ENCODE measurements at places on chromosomes 6 and 20.
A peak's percentile ranks its signal among the peaks of the same experiment; 100 is the strongest.

- no peak for DNase-seq
Measured at GRCh38 chr6:114327074-114327473, 15.7 kb downstream of the HS3ST5 start.

DNA sequence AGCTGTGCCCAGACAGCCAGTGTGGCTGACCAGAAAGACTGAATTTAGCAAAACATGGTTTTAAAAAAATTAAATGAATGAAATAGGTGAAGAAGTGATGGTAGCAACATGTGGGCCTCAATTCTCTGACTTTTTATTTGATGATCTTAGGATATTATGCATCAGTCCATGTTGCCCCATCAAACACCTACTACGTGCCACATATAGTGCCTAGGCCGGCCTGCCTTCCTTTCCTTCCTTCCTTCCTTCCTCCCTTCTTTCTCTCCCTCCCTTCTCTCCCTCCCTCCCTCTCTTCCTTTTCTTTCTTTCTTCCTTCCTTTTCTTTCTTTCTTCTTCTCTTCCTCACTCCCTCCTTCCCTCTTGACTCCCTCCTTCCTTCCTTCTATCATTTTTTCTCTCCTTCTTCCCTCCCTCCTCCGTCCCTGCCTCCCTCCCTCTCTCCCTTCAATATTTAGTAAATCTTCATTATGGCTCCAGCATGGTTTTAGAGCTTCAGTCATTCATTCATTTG is 209.8 kb downstream of the TSHZ2 start:
- no peak for DNase-seq

DNA sequence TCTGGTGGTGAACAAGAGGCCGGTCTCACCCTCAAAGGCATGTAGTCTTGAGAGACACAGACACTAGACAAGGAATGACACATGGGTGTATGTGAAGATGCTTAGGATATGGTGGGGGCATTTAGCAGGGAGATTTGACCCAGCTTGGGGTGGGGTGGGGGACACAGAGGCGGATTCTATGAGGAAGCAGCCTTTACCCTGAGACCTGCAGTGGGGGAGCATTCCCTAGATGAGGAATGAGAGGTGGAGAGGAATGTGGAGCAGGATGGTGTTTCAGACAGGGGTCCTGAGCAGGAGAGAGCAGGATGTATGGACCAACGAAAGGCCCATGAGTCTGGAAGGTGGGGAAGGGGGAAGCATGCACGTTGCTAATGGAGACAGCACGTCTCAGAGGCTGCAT is 57.8 kb downstream of the PHACTR3 start:
- no peak for DNase-seq

GRCh38 chr6:101799531-101799930 is 406.0 kb downstream of the GRIK2 start:
- no peak for DNase-seq

GRCh38 chr6:40988634-40989033 is 50.4 kb downstream of the UNC5CL start:
- DNase-seq: no peak

DNA sequence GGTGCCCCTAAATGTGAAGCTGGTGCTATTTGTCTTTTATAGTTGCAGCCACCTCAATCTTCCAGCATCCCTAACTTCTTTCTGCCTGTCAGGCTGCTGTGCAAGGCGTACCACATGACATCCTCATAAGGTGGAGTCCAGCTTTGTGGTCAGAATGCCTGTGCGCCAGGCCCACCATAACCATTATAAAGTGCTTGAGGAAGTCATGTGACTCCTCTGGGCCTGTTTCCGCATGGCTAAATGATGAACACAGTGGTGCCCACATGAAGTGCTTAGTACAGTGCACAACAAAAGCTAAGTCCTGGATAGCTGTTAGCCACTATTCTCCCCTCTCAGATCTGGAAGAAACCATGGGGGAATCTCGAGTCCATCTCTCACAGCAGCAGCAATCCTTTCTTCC is 75.6 kb downstream of the INSM1 start:
- no peak for DNase-seq

- no peak for DNase-seq
Measured at GRCh38 chr6:156359912-156360311, 417.3 kb upstream of the ARID1B start.

- no peak for DNase-seq
Measured at GRCh38 chr6:67908379-67908778, 726.7 kb upstream of the ADGRB3 start.

GRCh38 chr20:58179432-58180099 is 48.9 kb downstream of the ANKRD60 start:
- peak; percentile 42 for DNase-seq

- no peak for DNase-seq
Measured at GRCh38 chr6:20605061-20605460, 70.8 kb downstream of the CDKAL1 start.

DNA sequence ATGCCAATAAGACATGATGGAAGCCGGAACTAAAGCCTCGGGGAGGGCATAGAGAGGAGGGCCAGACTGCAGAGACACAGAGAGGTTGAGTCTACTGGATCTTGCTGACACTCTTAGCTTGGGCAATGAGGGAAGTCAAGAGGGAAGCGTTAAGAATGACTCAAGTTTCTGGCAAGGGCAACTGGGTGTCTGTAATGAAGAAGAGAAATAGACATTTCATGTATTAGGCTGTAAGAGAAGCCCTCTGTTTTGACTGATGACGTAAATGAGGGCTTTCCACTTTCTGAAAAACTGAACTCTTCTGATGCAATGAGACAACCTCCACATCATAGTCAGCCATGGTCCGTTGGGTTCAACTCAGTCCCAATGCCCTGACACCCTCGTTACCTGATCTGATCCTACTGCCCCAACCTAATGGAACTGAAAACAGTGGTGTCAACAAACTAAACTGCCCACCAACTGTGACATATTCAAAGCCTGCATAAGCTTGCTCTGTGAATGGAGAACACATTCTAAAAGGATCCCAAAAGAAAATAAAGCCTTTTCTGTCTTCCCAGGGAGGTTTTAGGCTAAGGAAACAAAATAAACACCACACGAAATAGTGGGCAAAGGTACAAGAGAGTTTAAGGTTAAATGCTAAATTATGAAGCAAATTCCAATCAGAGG is 45.8 kb upstream of the PNRC1 start:
- DNase-seq: peak; percentile 5

Measured in nucleus accumbens (tissue), 56 donors.